A549 (cell line): ENCODE measurements at places on chromosomes 12 and 14. TPM values are rescaled to one million over a fixed set of nuclear protein-coding genes. Genes with fewer than 3 reads are reported as not detected.

- no peak for DNase-seq
Observed at GRCh38 chr12:68034567-68034966, 45.3 kb downstream of the IFNG-AS1 start.

GRCh38 chr12:14403711-14404196 lies 38.3 kb downstream of the ATF7IP start:
- no peak for DNase-seq

NID2 gene
- polyA plus RNA-seq = 18.9 to 23.3 TPM (median 20.6 TPM) in 3 replicates

DNA sequence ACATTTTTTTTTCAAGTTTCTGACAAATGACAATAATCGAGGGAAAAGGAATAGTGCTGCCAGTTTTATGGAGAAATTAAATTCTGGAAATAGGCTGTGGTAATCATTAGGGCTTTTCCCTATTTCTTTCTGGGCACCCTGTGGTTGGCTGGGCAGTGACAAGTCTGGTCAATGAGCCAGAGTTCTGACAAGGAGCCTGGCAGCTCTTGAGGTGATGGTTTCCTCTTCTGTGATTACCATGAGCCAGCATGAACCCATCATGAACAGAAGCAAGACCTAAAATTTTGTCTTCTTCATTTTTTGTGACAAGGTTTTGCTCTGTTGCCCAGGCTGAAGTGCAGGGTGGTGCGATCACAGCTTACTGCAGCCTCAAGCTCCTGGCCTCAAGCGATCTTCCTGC lies 115.8 kb downstream of the TRAFD1 start:
- no peak for DNase-seq

DNA sequence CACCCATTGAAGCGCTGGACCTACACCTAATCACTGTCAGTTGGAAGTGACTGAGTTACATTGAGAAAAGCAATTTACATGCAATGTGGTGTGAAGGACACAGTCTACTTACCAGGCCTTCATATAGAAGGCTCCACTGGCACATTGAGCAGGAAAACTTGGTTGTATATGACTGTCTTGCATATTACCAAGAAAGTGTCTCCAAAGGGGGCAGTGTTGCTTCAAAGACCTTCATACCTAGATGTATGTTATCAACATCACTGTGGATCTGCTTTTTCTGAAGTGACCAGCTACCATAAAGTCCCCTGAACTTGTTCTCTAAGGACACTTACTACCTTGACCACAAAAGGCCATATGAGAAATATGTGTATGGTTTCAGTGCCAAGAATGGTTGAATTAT lies 64.1 kb downstream of the NELL2 start:
- DNase-seq = peak; percentile 33

GRCh38 chr14:31300296-31300695 lies 92.7 kb upstream of the HECTD1 start:
- peak; percentile 21 for DNase-seq

SLC10A1 gene
- not detected in 3 replicates for polyA plus RNA-seq

MEG3 gene
- 56.7 to 66.4 TPM (median 57.8 TPM) in 3 replicates for polyA plus RNA-seq

DNA sequence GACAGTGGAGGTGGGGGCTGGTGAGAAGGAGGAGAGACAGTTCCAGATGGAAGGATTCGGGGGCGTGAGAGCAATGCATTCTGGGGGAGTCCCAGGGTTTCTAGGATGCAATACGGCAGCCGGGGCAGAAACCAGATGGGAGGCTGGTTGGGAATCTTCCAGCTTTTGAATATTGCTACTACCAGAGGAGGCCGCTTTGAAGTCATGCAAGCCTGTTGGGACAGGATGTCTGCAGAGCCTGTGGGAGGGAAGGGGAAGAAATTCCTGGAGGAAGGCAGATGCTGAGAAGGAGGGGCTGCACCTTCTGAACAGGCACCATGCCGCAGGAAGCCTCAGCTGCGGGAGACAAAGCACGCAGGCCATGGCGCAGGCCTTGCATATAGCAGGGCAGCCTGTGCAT lies 105.4 kb downstream of the APAF1 start:
- DNase-seq = no peak

- DNase-seq = no peak
Observed at GRCh38 chr14:68813318-68813838, 20.5 kb upstream of the ZFP36L1 start.

CCDC198 gene
- polyA plus RNA-seq = 7.1 to 8.1 TPM (median 7.8 TPM) in 3 replicates

DNA sequence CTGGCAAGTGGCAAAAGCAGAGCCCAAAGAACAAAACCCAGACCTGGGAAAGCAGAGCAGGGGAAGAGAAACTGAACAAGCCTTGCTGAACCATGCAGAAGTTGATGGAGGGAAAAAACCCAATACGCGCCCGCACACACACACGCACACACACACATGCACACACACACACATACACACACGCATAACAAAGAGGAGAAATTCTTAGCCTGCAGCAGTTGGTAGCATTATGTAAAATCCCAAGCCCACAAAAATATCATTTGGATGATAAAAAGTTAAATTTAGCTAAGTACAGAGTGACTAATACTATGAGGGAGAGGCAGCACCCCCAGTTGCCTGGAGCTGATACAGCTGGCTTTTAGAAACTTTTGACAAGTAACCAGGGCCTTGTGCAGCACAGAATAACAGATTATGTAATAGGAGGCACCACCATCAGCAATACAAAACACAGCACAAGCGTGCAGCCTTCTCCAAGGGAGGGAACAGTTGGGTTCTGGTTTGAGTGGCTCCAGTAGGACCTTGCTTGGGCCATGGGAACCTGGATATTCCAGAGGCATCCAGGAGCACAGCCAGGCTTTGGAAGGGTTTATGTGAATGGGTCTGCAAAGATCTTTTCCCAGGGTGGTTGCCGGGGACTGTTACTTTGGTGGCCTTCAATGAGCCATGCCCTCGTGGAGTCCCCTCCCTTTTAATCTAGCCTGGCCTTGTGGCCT lies 35.3 kb downstream of the PITPNM2 start:
- no peak for DNase-seq

DNA sequence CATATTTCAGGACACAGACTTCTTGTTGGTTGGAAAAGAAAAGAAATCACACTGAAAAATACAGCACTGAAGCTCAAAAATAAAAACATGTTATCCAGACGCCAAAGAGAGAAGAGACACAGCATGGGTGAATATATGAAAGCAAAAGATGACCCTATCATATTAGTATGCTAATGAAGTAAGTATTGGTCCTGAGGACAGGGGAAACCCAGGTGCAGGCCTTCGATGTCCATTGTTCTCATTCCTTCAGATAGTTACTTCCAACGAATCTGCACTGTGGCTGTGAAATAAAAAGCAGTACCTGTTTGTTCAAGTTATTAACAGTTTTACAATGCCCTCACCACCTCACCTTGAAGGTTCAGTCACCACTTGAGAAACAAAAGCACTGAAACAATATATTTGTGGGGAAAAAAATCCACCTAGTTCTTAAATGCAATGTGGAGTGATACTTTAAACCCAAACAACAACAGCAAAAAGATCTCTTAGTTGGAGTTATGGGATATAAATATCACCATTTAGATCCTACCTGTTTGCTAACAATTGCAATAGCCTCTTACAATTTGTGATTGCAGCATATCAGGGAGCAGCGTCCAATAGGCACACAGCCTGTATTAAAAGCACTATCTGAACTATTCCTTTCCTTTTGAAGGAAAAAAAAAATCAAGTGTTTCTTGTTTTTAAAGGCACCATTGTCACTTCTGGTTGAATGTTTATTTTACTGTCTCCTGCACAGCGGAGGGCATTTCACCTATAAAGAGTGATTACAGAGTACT lies 188.1 kb downstream of the BCAT1 start:
- no peak for DNase-seq

TAS2R9 gene
- polyA plus RNA-seq = not detected in 3 replicates

- no peak for DNase-seq
Observed at GRCh38 chr14:101033446-101034165, 130.1 kb upstream of the RTL1 start.

DNA sequence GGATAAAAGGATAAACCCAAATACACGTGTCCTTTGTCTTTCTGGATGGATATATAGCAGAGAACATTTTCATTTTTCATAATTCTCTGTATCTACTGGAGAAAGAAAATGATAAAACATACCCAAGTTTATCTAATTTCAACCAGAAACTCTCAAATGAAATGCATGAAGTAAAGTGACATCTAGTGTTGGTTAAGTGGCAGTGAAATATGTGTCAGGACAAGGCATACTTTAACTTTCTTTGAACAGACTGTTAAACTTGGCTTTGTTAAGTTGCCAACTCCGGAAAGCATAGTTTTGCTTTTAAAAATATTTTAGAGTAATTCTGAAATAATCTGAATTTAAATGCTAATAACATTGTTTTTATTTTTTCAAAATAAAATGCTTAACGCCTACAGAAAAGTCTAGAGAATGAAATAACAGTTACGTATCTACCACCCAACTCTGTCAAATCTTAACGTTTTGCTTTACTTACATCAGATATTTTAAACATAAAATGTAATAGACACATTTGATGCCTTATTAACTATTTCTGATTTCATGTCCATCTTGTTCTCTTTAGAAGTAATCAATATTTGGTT lies 25.2 kb upstream of the NTN4 start:
- DNase-seq = peak; percentile 43

- DNase-seq = no peak
Observed at GRCh38 chr12:121812921-121813896, 9.4 kb downstream of the SETD1B start.

DNA sequence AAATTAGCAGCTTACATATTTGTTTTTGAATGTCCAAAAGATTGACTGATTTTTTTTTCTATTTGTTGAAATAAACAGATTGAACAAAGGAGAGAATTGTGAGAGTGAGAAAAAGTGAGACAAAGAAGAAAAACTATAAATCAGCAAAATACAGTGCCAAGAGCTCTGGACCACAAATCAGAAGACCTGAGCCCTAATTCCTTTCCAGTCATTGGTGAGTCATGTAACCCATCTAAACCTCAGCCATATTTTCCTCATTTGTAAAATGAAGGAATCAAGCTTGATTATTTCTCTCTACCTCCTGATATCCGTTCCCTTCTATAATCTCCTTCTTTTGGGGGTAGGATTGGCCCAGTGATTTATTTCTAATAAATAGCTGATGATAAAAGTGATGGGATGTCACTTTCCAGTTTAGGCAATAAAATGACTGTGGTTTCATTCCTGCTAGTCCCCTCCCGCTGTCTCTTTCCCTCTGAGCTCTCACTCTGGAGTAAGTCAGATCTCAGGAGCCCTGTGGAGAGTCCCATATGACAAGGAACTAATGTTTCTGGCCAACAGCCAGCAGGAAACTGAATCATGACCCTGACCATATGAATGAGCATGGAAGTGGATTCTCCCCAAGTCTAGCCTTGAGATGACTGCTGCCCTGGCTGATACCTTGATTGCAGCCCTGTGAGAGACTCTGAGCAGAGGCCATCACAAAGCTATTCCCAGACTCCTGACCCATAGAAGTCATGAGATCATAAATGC lies 218.9 kb downstream of the ACSS3 start:
- no peak for DNase-seq

- DNase-seq = no peak
Observed at GRCh38 chr14:73140811-73141323, 4.6 kb downstream of the PSEN1 start.

GRCh38 chr12:71787580-71787979 lies 32.9 kb downstream of the RAB21 start:
- DNase-seq = no peak

DNA sequence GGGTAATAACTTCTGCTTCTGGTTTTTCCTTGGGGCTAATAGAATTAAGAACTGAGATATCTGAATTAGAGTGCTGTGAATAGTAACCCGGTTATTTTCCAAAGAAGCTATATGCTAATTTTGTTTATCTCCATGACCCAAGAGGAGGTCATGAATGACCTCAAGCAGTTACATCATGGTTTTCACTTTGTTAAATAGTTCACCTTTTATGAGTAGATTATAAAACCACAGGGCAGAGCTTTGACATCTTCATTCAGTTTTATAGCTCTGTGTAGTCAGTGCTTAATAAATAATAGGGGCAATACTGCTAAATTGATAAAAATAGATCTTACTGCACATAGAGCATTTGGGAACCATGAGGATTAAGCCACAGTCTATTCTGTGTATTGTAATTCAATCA lies 462.2 kb downstream of the LRIG3 start:
- DNase-seq = no peak

SAMD4A gene
- 5.4 to 8.0 TPM (median 6.1 TPM) in 3 replicates for polyA plus RNA-seq

- no peak for DNase-seq
Observed at GRCh38 chr12:65488197-65488596, 209.7 kb downstream of the MSRB3 start.

DNA sequence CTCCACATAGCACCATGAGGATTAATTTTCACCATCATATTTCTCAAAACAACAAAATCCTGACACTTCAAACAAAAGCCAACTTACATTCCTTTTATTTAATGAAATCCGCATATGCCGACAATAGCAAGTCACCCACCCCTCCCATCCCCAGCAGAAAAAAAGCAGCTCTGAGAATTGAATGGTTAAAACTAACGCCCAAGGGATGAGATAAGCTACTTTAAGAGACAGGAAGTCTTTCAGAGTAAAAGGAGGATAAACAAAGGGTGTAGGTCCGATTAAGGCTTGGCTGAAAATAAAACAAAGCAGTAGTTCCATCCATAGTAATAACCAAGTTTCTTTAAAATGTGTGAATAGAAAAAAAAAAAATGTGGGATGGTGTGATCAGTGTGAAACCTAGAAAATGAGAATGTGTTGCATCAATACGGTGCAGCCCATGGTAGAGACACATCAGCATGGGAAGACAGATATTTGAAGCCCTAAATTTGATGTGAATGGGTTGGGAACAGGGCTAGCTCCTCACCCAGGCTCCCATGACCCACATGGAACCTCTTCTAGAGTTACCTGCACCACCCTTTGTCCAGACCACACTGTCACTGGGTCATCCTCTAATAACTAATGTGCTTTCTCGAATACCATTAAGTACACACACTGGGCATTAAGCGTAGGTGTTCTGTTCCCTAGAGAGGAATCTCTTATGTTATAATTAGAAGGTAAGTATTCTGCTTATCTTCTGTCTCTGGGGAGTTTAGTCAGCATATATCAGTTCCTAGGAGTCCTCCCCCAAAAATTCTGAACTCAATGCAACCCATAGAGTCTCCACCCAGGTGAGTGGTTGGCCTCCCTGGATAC lies 31.7 kb downstream of the RTRAF start:
- no peak for DNase-seq

- DNase-seq = no peak
Observed at GRCh38 chr14:101740981-101741380, 20.5 kb upstream of the PPP2R5C start.
